ENCODE measurements at places on chromosomes 12 and 14. TPM values are rescaled to one million over a fixed set of nuclear protein-coding genes. Genes with fewer than 3 reads are reported as not detected.

DNA sequence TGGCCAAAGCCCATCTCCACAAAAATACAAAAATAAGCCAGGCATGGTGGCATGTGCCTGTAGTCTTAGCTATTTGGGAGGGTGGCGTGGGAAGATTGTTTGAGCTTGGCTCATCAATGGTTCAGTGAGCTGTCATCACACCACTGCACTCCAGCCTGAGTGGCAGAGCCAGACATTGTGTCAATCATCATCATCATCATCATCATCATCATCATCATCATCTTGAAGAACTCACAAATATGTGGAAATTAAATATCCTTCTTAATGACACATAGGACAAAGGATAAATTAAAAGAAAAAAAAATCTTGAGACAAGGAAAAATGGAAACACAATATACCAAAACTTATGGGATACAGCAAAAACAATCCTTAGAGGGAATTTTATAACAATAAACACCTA lies 132.5 kb downstream of the LRFN5 start:
- no peak for DNase-seq

- DNase-seq: peak; percentile 89
These were observed 45.3 kb upstream of the SINHCAF start for GRCh38 chr12:31371256-31371620.

Gene PTPRO
- 12.3 TPM for total RNA-seq

Gene TPPP2
- total RNA-seq: not detected
